ENCODE measurements at places on chromosomes 4 and X. TPM values are rescaled to one million over a fixed set of nuclear protein-coding genes. Genes with fewer than 3 reads are reported as not detected.

GAGE12D gene
- total RNA-seq: not detected

CNGA1 gene
- 0.25 TPM for total RNA-seq

MAGEE2 gene
- 3.2 TPM for total RNA-seq

KLHL13 gene
- 35.2 TPM for total RNA-seq

FNIP2 gene
- total RNA-seq: 62.9 TPM

GRIA2 gene
- 264 TPM for total RNA-seq

CSN1S1 gene
- not detected for total RNA-seq

CLDN34 gene
- not detected for total RNA-seq

ATP6AP2 gene
- 101 TPM for total RNA-seq

TEX11 gene
- under 0.01 TPM for total RNA-seq

PHEX gene
- 0.98 TPM for total RNA-seq

ASMTL gene
- 10.1 TPM for total RNA-seq

ZC4H2 gene
- 12.8 TPM for total RNA-seq
